Epithelial cell of alveolus of lung (primary cell): ENCODE measurements at places on chromosomes 16 and 17. TPM values are rescaled to one million over a fixed set of nuclear protein-coding genes. Genes with fewer than 3 reads are reported as not detected.

Gene METRNL
- total RNA-seq = 29.6 and 72.7 TPM in 2 replicates

Gene HBA1
- total RNA-seq = not detected in 2 replicates

Gene NAGS
- total RNA-seq = 7.5 and 13.6 TPM in 2 replicates

Gene CCL15
- not detected in 2 replicates for total RNA-seq

Gene PPM1E
- 0.16 and 1.0 TPM in 2 replicates for total RNA-seq

Gene CHST6
- total RNA-seq = 0.24 and 1.7 TPM in 2 replicates

Gene LHX1
- 0.13 TPM in 1 of 2 replicates, not detected in the other for total RNA-seq

Gene HAS3
- total RNA-seq = 0.08 and 0.13 TPM in 2 replicates

Gene YBX2
- total RNA-seq = 3.9 TPM in 1 of 2 replicates, not detected in the other

Gene INCA1
- 0.32 and 0.39 TPM in 2 replicates for total RNA-seq

Gene TBX6
- 0.13 and 2.6 TPM in 2 replicates for total RNA-seq

Gene CXCL16
- 0.24 and 1.4 TPM in 2 replicates for total RNA-seq

Gene ZFP3
- total RNA-seq = 1.0 and 1.3 TPM in 2 replicates
